ENCODE measurements at places on chromosomes 3 and 15.
A peak's percentile ranks its signal among the peaks of the same experiment; 100 is the strongest.

- no peak for DNase-seq
Observed at GRCh38 chr3:193730511-193730910, 137.5 kb downstream of the OPA1 start.

DNA sequence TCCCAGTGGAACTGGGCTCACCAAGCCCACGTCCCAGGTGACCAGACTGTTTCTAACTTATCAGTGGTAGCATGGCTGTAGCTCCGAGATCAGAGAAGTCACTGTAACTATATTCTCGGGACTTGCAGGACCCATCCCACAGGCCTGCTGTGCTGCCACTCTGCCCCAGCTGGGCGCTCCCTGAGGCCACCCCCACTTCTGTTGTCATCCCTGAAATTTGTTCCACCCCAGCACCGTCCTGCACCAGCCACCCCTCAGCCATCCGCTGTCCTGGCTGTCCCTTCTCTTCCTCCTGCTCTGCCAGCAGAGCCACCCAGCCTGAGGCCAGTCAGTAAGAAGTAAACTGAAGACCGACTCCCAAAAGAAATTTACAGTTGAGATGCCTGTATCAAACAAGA, 33.0 kb upstream of the VILL start:
- DNase-seq: no peak

DNA sequence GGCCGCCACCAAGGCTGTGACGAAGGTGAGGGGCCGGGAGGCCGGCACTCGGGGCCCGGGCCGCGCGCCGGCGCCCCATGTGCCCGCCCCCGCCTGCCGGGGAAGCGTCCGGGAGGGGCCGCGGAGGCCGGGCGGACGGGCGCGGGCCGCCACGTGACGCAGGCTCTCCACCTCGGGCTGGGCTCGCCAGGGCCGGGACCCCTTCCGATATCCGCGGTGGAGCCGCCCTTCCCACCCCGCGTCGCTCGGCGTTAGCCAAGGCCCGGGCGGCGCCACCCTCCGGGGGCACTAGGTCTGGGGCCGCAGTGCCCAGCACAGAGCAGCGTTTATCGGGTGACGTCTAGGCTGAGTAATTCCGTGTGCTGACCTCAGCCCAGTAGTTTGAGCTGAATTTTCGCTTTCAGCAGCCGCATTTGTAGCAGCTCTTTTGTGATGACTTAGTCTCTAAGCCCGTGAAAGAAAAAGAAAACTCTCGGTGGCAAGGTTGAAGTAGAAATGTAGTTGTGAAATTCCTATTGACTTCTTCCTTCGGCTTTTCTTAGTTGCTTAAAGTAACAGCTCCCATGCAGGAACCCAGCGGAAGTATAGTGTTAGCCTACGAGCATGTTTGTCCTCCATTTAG, 885 bp downstream of the CDV3 start:
- DNase-seq: no peak

- DNase-seq: no peak
Observed at GRCh38 chr3:30293621-30294240, 312.7 kb upstream of the TGFBR2 start.

DNA sequence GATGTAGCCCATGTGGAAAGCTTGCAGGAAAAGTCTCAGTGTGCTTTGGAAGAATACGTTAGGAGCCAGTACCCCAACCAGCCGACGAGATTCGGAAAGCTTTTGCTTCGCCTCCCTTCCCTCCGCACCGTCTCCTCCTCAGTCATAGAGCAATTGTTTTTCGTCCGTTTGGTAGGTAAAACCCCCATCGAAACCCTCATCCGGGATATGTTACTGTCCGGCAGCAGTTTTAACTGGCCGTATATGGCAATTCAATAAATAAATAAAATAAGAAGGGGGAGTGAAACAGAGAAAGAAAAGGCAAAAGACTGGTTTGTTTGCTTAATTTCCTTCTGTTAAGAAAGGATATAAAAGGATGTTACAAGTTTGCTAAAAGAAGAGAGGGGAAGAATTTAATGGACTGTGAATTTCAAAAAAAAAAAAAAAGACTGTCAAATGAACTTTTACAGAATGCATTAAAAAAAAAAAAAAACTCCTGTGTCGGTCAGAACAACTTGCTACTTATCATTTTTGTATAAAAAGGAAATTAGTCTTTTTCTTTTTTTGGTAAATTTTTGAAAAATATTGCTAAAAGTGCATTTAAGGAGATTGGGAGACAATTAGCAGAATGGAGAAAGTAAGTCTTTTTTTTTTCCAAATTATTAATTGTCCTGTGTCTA, 7.0 kb downstream of the NR2F2 start:
- DNase-seq: no peak

DNA sequence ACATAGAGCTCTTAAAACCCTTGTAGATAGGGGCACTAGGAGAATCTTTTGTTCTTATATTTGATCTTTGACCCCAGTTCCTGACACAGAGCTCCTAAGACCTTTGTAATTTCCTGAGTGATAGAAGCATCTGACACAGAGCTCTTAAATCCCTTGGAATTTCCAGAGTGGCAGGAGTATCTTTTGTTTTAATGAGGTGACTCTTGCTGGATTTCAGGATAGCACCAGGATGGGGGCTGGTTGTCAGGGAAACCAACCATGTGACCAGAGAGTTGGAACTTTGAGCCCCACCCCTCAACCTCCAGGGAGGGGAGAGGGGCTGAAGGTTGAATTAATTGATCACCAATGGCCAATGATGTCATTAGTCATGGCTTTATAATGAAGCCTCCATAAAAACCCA, 47.6 kb upstream of the ST8SIA2 start:
- no peak for DNase-seq

DNA sequence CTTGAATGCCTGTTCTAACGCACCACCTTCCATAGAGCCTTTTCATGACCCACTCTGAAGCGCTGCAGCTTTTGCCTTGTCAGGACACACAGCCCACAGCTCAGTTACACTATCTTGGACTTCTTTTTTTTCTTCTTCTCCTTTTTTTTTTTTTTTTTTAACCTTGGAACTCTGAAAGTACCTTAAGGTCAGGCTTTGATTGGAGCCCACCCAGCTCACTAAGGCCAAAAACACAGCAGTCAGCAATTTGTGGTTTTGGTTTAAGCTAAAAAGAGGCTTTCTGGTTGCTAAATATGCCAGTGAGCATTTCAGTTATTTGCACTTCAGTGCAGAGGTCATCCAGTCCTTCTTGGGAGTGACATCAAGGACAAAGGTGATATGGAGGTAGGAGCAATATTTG, 1.7 kb downstream of the SLC25A20 start:
- no peak for DNase-seq

DNA sequence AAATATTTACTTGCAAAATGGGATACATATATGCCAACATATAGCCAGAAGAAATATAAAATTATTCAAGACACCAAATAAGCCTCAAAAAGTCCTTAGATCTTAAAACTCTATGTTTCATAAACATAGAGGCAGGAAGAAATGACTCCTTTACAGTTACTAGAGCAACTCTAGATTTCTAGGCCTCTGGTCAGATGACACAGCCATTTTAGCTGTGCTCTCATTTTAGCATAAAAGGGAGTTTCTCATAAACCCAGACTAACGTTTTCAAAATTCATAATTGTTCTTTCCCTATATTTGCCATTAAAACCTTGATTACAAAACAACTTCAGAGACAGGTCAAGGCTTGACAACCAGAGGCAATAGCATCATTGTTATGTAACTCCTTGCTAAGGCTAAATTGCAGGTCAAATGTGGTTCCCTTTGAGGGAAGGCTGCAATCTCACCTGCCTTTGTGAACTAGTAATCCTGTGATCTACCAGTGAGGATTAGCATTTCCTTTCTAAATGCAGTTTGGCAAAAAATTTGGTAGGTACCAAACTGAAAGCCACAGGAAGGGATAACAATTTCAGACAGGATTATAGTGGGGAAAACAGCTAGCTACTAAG, 8.2 kb downstream of the THOC7 start:
- no peak for DNase-seq

- no peak for DNase-seq
Observed at GRCh38 chr3:52019352-52020080, 23.8 kb upstream of the RPL29 start.

DNA sequence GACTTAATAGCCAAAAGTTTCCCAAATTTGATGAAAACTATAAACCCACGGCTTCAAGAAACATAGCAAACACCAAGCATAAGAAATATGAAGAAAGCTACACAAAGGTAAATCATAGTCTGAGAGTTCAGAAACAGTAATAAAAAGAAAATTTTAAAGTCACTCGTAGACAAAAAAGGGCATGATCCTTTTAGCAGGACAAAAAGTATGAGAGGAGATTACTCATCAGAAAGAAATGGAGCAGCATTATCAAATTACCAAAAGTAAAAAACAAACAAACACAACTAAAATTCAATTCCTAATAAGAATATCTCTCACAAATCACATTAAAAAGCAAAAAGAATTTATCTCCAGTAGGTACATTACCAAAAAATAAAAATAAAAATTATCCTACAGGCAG, 279.4 kb upstream of the UBE2E2 start:
- no peak for DNase-seq

GRCh38 chr3:177529716-177530335, 332.5 kb upstream of the TBL1XR1 start:
- no peak for DNase-seq

GRCh38 chr3:38479431-38480092, 16.6 kb upstream of the EXOG start:
- DNase-seq: peak; percentile 32

DNA sequence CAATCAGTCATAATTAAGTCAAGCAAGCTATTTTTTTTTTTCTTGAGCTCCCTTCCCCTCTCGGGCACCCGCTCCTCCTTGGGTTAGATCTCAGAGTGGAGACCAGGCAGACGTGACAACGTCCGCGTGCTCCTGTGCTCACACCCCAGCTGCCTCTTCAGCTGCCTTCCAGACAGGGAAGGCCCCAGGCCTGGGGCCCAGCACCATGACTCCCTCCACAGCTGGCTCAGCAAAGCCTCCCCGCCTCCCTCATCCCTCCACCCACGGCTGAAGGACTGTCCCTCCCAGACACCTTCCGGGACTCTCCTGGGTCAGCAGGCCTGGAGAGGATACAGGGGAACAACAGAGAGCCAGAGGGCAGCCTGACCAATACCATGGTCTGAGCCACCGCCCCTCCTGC, 87.9 kb upstream of the LINGO1 start:
- no peak for DNase-seq

DNA sequence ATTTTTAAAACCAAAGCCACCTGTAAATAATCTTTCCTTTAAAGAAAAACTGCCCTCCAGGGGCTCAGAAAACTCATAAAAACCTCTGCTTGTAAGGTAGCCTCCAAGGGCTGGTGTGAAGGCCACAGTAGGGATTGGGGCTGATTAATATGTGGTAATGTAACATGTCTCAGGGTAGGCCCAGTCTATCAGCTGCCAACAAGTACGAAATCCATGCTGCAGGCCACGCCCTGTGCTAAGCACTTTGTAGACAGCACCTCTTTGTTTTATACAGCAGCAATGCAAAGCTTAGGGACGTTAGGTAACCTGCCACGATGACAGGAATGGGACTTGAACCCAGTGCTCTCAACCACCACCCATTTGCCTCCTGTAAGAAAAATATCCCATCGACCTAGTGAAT, 65.6 kb upstream of the PRICKLE2 start:
- DNase-seq: no peak

DNA sequence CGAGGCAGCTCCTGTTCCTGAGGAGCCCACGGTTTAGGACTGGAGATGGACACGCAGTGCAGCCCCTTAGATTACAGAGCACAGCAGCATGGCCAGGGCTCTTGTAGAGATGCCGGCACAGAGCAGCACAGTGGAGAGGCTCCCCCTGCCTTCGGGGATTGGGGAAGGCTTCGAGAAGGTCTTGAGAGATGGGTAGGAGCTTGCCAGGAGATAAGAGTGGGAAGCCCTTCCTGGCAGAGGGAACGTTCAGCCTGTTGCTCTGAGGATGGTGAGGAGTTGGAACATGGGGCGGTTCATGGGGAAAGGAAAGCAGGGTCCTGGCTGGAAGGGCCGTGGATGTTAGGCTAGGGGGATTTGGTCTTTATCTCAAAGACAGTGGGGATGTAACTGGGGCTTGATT, 10.0 kb downstream of the EPB42 start:
- DNase-seq: no peak

DNA sequence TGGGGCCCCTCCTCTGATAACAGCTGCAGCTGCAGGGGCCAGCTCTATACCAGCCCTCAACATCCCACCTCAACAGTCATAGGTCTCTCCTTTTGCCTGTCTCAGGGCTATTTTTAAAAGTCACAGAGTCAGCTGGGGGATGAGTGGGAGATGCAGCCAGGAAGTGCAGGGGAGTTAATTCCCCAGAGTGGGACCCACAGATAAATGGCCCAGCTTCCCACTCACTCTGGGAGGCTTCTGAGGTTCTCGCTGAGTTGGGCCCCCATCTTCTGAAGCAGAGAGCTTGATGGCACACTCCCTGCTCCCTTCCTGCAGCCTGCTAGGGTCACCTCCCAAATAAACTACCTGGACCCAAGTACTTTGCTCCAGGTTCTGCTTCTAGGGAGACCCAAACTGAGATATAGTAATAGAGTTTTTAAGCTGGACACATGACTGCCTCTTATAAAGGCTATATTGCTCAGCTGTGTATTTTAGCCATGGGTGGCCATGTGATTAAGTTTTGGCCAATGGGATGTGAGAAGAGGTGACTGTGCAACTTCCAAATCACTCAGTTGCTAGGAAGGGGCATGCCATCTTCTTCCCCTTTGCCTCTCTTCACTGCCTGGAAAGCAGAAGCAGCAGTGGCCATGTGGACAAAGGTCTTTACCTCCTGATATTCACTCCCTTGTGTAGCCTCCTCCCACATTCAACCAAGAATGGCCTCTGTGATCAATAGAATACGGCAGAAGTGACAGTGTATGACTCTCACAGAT, 15.5 kb upstream of the VIPR1 start:
- no peak for DNase-seq

- DNase-seq: no peak
Observed at GRCh38 chr3:141240687-141241615, 9.3 kb downstream of the PXYLP1 start.

GRCh38 chr15:80204231-80204630, 47.8 kb downstream of the CTXND1 start:
- DNase-seq: no peak

- DNase-seq: no peak
Observed at GRCh38 chr3:99777708-99778107, 40.0 kb upstream of the CMSS1 start.

- no peak for DNase-seq
Observed at GRCh38 chr15:85406916-85407315, 26.5 kb downstream of the AKAP13 start.

GRCh38 chr3:132236701-132237651, 80.2 kb upstream of the ACP3 start:
- DNase-seq: no peak

GRCh38 chr15:68633231-68634121, 54.7 kb downstream of the CORO2B start:
- no peak for DNase-seq

DNA sequence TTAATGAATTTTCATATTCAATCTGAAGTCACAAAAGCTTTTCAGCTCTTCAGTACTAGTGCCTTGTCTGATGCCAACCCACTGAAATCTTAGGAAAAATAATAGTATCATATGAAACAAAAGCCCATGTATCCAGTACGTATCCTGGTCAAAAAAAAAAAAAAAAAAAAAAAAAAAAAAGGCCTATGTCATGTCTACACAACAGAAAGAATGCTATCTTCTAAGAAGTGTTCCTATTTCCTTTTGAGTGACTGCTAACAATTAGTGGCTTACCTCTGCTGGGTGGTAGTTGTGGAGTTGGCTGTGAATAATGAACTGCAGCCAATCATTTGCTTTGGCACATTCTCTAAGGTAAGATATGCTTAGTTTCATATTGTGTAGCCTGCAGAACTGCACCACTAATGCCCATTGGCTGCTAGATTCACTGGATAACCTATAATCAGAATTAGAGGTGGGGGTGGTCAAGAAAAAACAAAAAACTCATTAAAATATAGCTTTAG, 59.6 kb downstream of the EIF3J start:
- no peak for DNase-seq

- no peak for DNase-seq
Observed at GRCh38 chr3:30233913-30234646, 372.3 kb upstream of the TGFBR2 start.

- no peak for DNase-seq
Observed at GRCh38 chr3:112333002-112333380, at the start of gene CD200. TSS of gene CD200 (plus strand) at chr3:112333156. CDS start at chr3:112333213, 57 bp downstream.

All from Panc1 (cell line).